ENCODE measurements at places on chromosomes 5 and 9.

DNA sequence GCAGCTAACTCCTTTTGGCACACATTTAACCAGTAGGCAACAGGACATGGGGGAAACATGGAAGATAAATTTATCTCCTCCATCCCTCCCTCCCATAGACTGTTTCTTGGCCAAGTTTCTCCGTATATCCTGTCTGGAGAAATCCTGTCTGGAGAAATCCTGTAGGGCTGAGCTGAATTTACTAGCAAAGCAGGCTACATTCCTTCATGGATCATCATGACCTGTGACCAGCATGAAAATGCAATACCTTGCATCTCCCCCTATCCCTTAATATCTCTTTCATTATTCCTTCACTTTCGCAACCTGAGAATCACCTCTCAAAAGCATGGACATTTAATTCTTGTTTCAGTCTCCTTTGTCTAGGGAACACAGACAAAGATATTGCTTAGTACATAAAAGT is 379.1 kb downstream of the PSAT1 start:
- no peak for DNase-seq

GRCh38 chr9:129177443-129177790 is 644 bp downstream of the IER5L start:
- DNase-seq: no peak

DNA sequence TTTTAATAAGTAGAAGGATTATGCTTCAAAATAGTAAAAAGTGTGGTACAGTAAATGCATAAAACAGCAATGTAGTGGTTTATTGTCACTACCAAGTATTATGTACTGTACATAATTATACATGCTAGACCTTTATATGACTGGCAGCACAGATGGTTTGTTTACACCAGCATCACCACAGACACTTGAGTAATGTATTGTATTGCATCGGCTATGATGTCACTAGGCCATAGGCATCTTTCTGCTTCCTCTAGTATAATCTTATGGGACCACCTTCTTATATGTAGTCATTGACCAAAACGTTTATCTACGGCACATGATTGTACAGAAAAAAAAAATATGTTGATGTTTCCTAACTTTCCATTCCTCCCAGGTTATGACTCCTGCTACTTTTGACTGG is 31.9 kb upstream of the SSBP2 start:
- no peak for DNase-seq

GRCh38 chr5:76402251-76402885 is 717 bp upstream of the IQGAP2 start:
- DNase-seq: peak; percentile 91

DNA sequence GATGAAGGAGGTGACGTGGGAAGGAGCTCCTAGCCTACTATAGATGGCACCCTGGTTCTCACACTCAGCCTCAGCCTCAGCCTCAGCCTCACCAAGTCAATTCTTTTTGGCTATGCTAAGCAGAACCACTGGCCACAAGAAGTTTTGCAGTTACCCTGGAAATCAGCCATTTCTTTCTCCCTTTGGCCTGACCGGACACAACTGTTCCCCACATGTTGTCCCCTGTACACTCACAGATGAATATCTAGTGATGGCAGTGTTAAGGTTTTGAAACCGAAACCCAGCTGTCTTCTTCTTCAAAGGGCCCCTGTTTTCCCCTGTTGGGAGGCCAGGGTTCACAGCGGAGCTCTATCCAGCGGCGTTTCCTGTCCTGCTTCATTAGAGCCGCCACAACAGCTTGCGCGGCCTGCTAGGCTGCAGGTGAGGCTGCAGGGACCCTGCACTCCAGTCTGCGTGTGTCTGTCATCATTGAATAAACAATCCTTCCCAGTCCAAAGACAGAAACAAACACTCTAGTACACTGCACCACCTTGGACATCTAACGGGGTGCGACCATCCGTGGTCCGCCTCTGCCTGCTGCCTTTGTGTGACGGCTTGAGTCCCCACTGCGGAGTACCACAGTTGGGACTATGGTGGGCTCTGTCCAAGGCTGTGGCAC is 250.5 kb downstream of the DENND1A start:
- peak; percentile 25 for DNase-seq

DNA sequence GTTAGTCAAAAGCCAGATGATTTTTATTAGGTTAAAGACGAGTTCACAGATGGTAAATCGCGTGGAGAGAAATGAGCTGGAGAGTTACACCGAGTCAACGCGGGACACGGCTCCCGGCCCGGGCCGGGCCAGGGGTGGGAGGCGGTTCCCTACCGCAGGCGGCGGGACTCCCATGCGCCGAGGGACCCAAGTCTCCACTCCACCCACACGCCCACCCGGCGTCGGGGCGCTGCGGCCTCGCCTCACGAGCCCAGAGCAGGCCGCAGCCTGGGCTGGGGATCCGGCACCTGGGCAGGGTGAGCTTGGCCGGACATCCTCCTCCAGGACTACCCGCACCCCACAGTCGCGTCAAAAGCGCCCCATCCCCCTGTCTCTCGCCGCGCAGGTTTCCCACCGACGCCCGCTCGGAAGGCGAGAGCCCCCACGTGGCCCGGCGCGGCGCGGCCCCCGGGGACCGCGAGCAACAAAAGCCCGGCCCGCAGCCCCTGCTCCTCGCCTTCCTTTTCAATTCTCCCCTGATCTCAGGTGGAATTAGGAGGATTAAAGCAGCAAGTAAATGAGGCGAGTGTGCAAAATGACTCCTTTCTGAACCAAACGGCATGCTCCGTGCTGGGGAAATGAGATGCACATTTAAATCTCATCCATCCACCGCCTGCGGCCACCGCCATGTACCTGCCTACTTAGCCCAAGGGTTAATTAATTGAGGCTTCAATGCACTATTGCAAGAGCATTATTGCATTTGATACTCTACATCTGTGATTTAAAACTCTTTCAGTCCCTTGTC is 196.5 kb upstream of the TBCA start:
- peak; percentile 27 for DNase-seq

DNA sequence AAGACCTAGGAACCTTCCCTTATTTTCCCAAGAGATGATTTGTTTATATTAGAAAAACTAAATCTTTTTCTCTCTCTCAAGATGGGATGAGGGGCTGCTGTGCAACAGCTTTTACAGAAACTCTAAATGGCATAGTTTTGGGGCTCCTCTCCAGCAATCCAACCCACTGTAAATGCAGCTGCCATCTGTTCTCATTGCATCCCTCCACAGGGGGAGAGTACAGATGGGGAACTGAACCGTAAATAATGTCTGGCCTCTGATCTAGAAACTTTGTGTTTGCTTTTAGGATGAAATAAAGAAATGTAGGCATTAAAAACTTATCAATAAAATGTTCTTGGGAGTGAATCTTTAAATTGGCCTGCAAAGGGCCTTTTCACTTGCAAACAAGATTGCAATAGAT is 291.4 kb downstream of the MCTP1 start:
- no peak for DNase-seq

- DNase-seq: no peak
Measured at GRCh38 chr5:14035859-14036503, 91.5 kb upstream of the DNAH5 start.

- DNase-seq: no peak
Measured at GRCh38 chr5:124056326-124056990, 544.5 kb downstream of the CSNK1G3 start.

DNA sequence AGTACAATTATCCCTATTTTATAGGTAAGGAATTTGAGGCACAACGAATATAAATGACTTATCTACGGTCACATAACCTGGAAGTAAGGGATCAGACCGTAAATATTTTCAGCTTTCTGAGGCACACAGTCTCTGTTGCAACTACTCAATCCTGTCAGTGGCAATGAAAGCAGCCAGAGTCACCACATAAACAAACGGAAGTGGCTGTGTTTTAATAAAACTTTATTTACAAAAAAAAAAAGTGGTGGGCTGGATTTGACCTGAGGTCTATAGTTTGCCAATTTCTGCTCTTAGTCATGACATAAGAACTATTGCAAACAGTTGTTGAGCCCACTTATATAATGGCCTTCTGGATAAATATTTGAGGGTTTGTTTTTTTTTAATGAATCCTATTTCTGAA is 29.6 kb downstream of the ZNF366 start:
- no peak for DNase-seq

- DNase-seq: no peak
Measured at GRCh38 chr5:176133289-176133870, 104.8 kb upstream of the SIMC1 start.

DNA sequence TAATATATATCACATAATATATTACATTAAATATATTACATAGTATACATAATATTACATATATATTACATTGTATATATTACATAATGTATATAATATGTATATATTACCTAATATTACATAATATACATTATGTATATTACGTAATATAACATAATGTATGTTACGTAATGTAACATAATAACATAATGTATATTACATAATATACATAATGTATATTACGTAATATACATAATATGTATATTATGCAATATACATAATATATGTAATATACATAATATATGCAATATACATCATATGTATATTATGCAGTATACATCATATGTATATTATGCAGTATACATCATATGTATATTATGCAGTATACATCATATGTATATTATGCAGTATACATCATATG is 19.1 kb downstream of the CYLC2 start:
- no peak for DNase-seq

- DNase-seq: peak; percentile 77
Measured at GRCh38 chr9:97803167-97804058, 49.6 kb upstream of the FOXE1 start.

- DNase-seq: no peak
Measured at GRCh38 chr5:83184534-83184933, 107.2 kb downstream of the XRCC4 start.

- peak; percentile 82 for DNase-seq
Measured at GRCh38 chr5:126446498-126447224, 23.5 kb downstream of the GRAMD2B start.

- no peak for DNase-seq
Measured at GRCh38 chr5:170338291-170338690, 40.7 kb upstream of the LCP2 start.

- DNase-seq: no peak
Measured at GRCh38 chr5:124438903-124439281, 307.5 kb downstream of the ZNF608 start.

DNA sequence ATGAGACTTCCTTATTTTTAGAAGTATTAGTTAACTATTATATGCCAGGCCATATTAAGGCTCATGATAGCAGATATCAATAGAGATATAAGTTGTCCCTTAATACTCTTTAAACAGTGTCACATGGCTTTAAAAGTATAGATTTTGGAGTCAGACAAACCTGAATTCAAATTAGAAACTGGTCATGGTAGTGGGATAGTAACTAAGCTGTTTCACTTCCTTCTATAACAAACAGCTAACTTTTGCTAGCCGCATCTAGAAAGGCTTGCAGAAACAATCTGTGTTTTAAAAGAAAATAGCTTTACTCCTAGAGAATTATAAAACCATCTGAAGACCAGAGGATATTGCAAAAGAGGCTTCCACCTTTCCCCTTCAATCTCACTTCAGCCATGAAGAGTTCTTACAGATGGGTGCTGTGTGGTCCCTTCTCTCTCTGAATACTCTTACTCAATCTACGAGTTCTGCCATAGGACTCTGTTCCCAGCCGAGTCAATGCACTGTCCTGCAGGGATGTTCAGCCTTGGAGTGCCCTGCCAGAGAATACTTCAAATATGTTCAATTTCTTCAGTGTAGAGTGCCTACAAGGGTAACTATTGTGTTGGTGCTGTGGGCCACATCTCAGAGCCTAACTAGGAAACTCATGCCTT is 810.2 kb downstream of the EFNA5 start:
- DNase-seq: no peak

GRCh38 chr9:4861145-4861544 is 68.4 kb downstream of the RCL1 start:
- DNase-seq: no peak

GRCh38 chr9:4939118-4939561 is 45.9 kb upstream of the JAK2 start:
- DNase-seq: peak; percentile 66

- no peak for DNase-seq
Measured at GRCh38 chr5:132309679-132310078, 15.5 kb downstream of the SLC22A4 start.

DNA sequence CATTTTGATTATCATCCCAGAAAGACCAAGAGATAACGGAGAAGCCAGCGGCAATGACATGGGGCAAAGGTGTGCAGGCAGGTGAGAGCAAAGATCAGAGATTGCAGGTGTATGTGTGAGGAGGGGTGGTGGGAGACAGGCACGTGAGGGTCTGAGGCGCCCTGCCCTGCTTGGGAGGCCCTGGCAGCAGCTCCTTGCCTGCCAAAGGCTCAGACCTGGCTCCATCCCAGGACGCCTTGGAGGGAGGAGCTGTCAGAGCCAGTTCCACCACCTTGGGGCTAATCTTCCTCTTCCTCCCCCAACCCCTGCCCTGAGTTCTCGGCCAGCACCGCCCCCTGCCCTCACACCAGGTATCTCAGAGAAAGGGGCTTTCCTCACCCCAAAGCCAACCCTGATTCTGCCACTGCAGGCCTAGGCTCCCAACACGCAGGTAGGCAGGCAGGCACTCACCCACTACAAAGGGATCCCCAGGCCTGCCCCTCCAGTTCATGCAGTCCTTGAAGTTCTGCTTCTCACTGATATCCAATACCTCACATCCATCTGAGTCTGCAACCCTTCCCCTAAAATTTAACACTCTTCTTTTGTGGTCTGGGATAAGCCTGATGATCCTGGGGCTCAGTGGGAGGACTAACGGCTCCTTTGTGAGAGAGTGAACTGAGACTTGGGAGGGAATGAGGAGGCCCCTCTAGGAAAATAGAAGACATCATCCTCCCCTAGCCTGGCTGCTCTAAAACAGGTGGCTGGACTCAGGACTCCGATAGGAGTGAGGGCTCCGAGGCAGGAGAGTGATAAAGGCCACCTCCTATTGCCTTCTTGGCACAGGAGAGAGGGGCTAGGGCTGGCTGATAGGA is 1.8 kb downstream of the AQP3 start:
- DNase-seq: no peak

DNA sequence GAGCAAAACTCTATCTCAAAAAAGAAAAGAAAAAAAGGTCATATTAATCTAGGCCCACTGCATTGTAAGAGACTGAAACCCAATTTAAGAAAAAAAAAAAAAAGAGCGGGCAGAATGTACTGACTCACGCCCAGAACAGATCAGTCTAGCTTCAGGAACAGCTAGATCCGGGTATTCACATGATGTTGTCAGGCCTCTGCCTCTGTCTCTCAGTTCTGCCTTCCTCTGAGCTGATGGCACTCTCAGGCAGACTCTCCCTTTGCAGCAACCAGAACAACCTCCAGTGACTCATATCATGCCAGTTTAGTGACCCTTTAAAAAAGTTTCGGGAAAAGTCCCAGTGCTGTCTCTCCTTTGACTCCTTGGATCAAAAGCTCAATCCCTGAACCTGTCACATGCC is 53.0 kb downstream of the NEURL1B start:
- DNase-seq: no peak

DNA sequence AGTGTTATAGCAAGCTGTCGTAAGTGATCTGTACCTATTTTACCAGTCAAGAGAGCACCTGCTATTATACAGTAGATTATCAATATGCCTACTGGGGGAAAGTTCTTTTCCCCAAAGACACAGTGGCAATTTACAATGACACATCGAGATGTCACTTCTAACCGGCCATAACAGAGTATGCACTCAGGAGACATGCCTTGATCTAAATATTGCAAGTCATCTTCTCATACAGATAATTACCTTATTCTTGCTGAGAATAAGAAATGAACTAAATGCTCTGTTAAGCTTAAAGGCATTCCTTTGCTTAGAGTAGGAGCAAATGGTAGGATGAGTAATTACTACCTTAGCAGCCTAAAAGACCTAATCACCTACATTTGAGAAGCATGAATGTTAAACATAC is 71.6 kb downstream of the PKD2L2 start:
- no peak for DNase-seq
